ENCODE measurements at places on chromosomes 5 and 9.

DNA sequence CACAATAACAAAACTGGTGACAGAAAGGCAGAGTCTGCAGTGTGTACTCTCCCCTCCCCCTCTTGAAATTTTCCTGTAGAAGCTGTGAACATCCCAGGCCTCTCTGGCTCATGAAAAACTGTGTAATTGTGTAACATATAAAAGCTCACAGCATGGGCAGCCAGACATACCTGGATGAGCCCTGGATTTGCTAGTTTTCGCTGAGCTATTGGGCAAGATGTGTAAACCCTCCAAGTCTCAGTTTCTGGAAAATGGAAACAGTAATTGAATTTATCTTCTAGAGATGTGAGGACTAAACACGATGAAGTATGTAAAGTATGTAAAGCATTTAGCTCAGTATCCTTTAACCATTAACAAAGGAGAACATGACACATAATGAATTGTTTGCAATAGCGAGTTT, 143.2 kb upstream of the ANKH start:
- DNase-seq = no peak

DNA sequence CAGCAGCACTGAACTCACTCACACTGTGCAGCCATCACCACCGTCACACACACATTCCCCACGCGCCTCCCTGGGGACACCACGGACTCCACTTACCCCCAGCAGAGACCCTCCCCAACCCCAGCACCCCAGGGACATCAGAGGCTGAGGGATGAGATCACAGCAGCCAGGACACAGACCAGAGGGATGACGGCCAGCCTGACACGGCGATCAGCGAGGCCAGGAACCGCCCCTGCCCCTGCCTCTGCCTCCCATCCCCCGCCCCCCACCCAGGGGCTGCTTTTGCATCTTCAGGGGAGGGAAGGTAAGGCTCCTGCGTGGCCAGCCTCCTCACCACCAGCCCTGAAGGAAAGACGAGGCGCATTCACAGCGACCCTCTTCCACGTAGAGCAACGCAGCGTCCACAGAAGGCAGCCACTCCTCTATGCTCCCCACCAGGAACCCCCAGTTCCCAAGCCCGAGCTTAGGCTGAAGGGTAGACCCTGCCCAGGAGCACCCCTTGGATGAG, 104.5 kb downstream of the VAV2 start:
- no peak for DNase-seq

DNA sequence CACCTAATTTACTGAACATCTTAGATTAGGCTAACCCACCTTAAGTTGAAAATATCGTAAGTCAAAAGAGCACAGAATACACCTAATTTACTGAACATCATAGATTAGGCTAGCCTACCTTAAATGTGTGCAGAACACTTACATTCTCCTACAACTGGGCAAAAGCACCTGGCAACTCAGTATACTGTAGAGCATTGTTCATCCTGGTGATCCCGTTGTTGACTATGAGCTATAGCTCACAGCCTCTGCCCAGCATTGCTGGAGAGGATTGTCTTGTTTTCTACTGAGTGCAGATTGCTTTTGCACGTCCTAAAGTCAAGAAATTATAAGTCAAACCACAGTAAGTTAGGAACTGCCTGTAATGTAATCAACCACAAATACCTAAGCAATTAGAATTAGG, 531.8 kb upstream of the CDH6 start:
- no peak for DNase-seq

DNA sequence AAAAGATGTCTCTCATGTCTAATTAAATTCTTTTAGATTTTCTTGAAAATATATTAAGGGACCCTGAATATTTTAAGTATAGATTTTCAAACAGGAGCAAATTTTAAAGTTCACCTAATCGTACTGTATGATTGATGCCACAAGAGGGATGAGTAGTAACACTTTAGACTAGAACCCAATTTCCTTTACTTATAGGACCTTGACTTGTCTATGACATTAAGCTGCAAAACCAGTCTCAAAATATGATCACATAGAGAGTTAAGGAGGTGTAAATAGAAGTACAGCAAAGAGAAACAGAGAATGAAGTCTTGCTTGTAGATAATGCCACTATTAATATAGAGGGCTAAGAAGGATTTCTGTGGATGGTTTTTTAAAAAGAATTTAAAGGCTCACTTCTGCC, 312.9 kb upstream of the PRR16 start:
- no peak for DNase-seq

GRCh38 chr9:16442622-16443021, 427.8 kb downstream of the BNC2 start:
- no peak for DNase-seq

GRCh38 chr9:131255676-131256197, 20.6 kb downstream of the FAM78A start:
- no peak for DNase-seq

GRCh38 chr5:107149243-107150005, 521.3 kb downstream of the EFNA5 start:
- DNase-seq = no peak
